Ureter (tissue), 1 donor: ENCODE measurements at places on chromosomes 6 and 20. TPM values are rescaled to one million over a fixed set of nuclear protein-coding genes. Genes with fewer than 3 reads are reported as not detected.

Gene FAM83D
- 1.5 TPM for total RNA-seq

GRCh38 chr20:64009811-64010387, 26.1 kb upstream of the C20orf204 start:
- no peak for DNase-seq

Gene TBC1D7
- total RNA-seq = 15.6 TPM

Gene ENPP4
- 14.6 TPM for total RNA-seq

GRCh38 chr6:118313208-118313607, 234.9 kb upstream of the PLN start:
- DNase-seq = no peak

- no peak for DNase-seq
These were observed 72.5 kb downstream of the PTPN1 start for GRCh38 chr20:50582591-50583234.

DNA sequence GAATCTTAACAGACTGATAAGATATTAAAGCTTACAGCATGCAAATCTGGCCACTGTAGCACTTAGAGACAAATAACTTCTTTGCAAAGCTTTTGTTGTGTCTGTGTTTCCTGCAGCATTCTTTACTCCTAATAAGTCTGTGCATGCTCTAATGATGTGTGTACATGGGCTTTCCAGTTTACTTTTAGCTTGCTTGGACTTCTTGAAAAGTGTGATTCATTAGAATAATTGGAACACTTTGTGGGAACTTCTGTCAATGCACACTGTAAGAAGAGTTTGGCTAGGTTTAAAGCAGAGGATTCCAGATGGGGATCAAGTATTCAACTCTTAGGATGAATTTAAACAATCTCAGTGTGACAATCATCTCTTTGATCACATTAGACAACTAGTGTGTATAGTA, 22.1 kb upstream of the TINAG start:
- DNase-seq = no peak

Gene HLA-G
- not detected for total RNA-seq

DNA sequence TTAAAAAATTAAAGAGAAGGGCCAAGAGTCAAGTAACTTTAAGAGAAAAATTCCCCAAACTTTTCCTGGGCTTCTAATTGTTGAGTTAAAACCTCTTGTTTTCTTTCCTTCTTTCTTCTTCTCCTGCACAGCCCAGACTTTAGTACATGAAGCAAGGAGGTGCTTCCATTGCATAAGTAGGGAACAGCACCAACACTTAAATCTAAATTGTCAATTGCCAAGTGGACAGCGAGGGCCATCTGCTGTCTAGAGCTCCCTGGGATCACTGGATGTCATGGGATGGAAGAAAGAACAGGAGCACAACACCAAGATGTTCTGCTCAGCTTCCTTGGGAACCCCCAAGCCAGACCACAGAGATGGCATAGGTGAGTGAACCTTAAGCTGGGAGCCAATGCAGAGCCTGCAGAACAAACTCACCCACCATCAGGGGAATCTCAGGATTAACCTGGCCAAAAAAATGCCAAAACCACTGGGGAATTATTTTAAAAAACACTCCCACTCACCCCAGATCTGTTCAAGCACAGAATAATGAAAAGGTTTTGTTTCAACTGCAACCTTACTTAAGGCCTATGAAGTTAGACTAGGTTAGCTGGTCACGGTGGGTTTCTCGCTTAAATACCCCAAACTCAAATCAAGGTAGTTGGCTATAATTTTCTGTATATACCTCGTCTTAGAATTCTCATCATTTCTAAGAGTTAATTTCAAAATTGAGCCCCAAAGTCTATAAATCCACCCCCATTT, 67.8 kb downstream of the TNFRSF21 start:
- DNase-seq = no peak

- peak; percentile 49 for DNase-seq
These were observed at the start of gene SAMD5 for GRCh38 chr6:147508042-147508865. Gene SAMD5 (plus strand): TSS chr6:147508690. CDS start chr6:147508929, 239 bp downstream.

DNA sequence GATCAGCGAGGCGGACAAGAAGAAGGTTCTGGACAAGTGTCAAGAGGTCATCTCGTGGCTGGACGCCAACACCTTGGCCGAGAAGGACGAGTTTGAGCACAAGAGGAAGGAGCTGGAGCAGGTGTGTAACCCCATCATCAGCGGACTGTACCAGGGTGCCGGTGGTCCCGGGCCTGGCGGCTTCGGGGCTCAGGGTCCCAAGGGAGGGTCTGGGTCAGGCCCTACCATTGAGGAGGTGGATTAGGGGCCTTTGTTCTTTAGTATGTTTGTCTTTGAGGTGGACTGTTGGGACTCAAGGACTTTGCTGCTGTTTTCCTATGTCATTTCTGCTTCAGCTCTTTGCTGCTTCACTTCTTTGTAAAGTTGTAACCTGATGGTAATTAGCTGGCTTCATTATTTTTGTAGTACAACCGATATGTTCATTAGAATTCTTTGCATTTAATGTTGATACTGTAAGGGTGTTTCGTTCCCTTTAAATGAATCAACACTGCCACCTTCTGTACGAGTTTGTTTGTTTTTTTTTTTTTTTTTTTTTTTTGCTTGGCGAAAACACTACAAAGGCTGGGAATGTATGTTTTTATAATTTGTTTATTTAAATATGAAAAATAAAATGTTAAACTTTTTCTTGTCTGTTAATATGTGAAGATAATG, 2.2 kb downstream of the HSPA1B start:
- DNase-seq = no peak

Gene UBE2C
- total RNA-seq = 1.1 TPM

Gene DACT2
- total RNA-seq = 0.94 TPM
